Inflammatory macrophage treated with lipopolysaccharide for 1 hour (primary cell): ENCODE measurements at places on chromosomes 5 and 9.

GRCh38 chr5:1468247-1468612 is 23.0 kb upstream of the SLC6A3 start:
- DNase-seq: peak; percentile 6

DNA sequence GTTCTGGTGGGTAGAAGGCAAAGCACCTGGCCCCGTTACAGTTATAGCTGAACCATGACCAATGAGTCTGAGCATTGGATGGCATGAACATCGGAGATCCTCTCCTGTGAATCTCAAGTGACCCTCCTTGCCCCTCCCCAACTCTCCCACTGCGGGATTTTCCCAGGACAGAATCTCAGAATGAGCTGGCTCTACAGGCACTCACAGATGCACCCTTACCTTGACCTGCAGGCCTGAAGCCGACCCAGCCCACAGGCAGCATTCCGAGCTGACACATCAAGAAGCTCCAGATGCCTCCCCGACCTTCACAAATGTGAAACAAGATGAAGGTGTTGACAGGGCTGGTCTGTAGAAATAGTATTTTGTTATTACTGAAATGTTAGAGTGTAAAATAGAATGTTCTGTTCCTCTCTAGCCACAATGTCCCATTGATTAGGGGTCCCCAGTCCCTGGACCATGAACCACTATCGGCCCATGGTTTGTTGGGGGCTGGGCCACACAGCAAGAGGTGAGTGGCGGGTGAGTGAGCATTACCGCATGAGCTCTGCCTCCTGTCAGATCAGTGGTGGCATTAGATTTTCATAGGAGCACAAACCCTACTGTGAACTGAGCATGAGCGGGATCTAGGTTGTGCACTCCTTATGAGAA is 263.4 kb downstream of the AUH start:
- DNase-seq: no peak

DNA sequence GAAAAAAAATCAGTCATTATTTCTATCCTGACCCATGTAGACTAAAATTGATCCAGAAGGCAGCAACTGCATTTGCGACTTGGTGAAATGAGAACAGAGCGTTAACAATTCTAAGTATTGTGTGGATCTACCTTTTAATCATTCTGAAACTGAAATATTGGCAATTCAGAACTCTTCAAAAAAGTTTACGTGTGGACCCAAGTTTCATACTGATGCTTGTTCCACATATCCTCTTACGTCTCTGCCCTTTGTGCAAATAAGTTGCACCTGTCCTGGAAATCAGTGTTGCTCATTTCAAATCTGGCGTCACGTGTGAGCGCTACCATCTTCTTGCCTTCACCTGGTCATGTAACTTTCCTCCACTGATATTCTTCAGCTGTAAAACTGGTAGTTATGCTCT is 74.7 kb downstream of the NTRK2 start:
- DNase-seq: no peak

GRCh38 chr5:108523360-108523759 is 141.5 kb upstream of the FBXL17 start:
- DNase-seq: no peak

DNA sequence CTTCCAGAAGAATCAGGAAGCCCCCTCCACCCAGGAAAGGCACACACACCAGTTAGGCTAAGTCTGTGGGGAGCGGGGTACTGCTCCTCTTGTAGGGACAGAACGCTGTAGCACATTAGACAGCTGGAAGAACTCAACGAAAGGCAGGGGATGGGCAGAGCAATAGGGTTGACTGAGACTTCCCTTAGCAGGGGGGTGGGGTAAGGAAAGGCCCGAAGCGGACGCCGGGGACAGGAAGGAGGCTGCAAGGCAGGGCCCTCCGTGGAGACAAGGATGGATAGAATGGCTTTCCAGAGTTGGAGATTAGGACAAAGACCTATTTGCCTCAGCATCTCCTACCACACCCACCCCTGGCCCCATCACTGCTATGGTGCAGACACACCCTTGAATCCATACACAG is 14.3 kb downstream of the CNTFR start:
- no peak for DNase-seq

DNA sequence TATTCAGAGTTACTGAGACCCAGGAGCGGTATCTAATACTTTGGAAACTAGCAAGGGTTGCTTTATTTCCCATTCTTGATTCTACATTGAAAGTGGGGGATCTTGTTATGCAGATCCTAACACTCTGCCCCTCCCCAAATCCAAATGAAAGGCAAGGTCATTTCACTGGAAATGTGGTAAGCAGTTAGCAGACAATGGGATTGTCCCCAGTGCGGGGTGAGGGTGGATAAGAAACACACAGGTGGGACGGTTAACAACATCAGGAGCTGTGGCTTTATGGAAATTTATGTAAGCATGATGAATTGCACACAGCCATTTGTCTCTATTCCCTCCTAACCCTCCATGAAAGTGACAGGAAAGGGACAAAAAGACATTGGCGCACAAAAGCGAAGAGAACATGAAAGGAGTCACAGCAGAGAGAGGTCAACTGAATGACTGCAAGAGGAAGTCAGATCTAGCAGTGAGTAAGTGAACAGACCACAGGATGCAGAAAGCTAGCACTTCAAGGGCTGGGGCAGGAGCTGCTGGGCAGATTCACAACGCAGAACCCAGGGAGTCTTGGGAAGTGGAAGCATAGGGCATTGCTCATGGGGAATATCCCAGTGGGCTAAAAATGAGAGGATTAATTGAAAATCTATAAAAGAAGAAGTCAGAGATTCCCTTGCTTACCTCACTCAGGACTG is 184.4 kb downstream of the HSD17B3 start:
- DNase-seq: peak; percentile 25
